Glutamatergic neuron (in vitro differentiated cells): ENCODE measurements at places on chromosomes 4 and X. TPM values are rescaled to one million over a fixed set of nuclear protein-coding genes. Genes with fewer than 3 reads are reported as not detected.
A peak's percentile ranks its signal among the peaks of the same experiment; 100 is the strongest.

The KIF4A gene
- total RNA-seq = 4.6 TPM

- no peak for DNase-seq
Measured at GRCh38 chr4:108337923-108338322, 169.2 kb upstream of the LEF1 start.

DNA sequence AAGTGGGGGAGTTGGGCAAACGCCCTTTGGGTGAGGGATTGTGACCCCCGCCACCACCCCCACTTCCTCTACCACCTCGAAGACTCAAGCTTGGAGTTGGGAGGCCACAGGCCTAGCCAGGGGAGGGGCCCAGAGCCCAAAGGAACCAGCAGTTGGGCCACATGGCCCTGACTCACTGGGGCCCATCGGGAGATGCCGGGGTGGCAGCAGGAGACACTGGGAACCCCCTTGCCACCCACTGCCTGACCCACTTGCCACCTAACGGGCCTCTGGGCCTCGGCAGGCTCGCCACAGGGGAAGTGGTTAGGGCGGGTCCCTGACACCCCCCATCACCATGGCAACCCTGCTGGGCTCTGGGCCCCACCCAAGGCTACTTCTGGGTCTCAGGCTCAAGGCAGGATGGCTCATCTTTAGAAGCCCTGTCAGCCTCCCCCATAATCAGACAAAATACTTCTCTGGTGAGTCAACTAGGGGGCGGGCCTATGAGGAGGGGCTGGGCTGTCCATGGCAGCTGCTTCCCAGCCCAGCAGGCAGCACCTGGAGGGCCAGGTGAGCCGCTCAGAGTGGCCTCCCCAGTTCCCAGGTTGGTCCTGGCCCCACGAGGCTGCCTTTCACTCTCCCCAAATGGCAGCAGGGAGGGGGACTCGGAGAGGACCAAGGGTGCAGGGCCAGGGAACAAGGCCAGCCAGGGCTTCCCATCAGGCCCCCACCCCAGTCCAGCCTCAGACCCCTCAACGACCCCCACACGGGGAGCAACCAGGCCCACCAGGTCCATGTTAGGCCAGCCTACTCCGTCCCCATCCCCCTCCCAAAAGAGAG lies 5.6 kb downstream of the FLNA start:
- peak; percentile 24 for DNase-seq

DNA sequence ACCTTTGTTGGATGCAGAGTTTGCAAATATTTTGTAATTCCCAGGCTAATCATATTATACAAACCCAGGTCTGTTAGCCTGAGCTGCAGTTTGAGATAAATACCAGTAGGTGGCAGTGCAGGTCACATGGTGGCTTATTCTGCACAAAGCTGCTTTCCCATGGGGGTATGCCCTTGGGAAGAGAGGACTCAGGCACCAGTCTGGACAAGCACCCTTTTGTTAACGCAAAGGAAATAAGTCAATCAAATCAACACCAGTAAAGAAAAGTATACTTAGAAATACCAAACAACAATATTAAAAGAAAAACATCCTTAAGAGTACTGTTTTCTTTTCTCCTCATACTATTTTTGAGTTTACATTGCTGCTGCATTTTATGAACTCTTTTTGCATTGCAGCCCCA lies 389.0 kb upstream of the ZFP42 start:
- DNase-seq = peak; percentile 46

The MAGEA8 gene
- total RNA-seq = not detected

DNA sequence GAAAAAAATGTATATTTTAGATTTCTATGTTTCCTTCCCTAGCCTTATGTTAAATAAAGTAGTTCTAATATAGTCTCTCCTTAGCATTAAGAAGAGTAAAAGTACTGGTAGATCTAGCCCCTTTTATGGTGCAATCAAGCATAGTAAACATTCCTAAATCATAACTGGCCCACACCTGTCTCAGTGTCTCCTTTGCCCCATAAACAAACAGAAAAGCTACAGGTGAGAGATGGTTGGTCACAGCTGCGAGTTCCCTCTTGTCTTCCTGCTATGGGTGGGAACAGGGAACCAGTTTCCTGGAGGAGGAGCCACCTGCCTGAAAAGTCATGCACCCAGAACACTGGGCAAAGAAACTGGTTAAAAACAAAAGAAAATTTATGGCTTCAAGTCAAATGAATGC lies 16.6 kb downstream of the SOWAHB start:
- no peak for DNase-seq
